ENCODE measurements at places on chromosomes 5 and 9.

GRCh38 chr5:123512611-123513461 lies 859 bp downstream of the CSNK1G3 start:
- DNase-seq = peak; percentile 36

- peak; percentile 14 for DNase-seq
Observed at GRCh38 chr5:93622240-93622885, 39.3 kb downstream of the NR2F1 start.

DNA sequence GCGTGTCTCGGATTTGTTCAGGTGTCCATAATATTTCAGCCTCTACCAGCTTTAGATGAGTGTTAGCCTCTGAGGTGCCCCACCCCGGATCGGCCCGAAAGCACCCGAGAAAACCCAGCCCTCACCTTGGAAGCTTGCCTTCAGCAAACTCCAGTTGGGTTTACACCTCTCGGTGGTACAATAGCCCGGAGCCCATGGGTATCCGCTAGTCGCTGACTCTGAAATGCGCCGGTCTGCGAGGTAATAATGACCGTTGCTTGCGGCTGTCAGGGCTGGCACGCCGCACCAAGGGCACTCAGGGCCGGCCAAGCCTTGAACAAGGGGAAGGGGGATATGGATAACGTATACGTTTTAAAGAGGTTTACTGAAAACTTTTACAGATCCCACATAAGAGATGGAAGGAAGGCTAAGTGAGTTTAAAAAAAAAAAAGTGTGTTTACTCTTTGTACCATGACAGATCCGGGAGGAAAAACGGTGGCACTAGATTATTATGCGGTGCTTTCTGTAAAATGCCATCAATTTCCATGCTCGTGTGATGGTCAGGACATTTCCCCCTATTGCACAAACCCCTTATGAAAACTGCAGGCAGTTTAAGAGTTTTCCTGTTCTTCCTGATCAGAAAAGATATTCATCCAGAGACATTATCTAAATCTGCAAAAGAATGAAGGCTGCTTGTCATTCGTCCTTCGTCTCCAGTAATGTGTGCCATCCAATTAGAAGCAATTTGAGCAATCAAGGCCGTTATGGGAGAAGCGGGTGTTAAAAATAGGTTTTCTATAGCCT lies 124.2 kb downstream of the TMEM161B start:
- no peak for DNase-seq

DNA sequence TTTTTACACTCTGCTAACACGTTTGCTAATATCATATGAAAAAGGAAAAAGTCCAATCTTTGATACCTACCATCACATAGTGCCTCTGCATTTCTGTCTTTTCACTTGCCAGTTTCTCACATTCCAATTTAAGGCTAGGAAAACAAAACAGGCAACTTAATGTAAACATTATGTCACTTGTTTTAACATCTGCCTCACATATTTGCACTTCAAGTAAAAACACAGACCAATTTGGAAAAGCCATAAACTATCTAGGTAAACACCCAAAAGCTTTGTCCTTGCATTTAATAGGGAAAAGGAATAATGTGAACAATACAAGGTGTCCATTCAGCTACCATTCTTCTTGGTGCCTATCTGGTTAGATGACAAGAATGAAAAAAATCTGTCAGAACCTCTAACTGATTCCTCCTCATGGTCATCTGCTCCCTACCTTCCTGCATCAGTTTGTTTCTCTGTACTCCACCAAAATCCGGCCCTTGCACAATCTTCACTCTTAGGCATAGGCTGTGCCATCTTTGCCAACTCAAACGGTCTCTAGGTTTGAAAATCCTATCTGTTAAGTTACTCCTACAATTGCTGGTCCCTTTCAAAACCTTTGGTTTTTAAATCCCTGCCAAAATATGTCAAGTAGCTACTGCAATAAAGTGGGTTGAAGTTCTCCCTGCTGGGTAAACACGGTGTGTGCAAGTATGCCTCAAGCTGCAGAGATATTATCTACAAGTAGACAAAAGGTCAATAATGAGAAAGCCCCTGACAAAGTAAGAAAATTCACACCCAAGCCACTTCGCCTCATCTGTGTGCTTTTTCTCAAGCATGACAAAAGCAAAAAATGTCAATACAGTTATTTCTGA lies 3.4 kb downstream of the TLE1 start:
- peak; percentile 11 for DNase-seq

GRCh38 chr5:17275289-17276158 lies 58.1 kb downstream of the BASP1 start:
- DNase-seq = no peak

DNA sequence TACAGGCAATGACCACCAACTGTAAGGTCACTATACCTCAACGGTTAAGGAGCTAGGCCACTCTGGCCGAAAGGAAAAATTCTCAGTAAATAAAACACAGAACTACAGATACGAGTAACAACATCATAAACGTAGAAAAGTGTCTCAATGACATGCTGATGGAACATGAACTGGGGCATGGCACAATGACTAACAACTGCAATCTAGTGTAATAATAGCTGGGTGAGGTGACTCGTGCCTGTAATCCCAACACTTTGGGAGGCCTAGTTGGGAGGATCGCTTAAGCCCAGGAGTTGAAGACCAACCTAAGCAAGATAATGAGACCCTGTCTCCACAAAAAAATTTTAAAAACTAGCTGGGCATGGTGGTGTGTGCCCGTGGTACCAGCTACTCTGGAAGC lies 9.8 kb upstream of the RAPGEF6 start:
- peak; percentile 20 for DNase-seq

DNA sequence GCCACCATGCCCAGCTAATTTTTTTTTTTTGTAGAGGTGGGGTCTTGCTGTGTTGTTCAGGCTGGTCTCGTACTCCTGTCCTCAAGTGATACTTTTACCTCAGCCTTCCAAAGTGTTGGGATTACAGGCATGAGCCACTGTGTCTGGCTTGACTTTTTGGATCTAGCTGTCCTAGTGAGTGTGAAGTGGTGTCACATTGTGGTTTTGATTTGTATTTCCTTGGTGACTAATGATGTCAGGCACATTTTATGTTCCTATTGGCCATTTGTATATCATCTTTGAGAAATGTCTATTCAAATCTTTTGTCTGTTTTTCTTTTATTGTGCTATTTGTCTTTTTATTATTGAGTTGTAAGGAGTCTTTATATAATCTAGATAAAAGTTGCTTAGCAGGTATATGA lies 53.5 kb upstream of the MCCC2 start:
- peak; percentile 68 for DNase-seq

DNA sequence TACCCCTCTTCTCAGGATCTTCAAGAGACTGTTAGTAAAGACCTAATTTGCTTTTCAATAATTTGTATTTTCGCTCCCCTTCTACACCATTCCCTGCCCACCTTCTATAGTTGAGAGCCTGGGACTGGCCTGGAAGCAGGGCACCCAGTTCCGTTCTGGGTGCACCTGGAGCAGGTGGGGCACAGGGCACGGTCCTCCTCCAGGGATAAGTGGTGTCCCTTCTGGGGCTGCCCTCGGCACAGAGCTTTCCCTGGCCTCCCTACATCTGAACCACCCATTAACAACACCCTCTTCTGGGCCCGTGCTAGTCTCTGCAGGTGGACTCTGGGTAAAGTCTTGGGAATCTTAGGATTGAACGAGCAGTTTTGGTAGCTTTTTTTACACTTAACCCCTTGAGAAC lies 92.8 kb upstream of the PANK3 start:
- no peak for DNase-seq

DNA sequence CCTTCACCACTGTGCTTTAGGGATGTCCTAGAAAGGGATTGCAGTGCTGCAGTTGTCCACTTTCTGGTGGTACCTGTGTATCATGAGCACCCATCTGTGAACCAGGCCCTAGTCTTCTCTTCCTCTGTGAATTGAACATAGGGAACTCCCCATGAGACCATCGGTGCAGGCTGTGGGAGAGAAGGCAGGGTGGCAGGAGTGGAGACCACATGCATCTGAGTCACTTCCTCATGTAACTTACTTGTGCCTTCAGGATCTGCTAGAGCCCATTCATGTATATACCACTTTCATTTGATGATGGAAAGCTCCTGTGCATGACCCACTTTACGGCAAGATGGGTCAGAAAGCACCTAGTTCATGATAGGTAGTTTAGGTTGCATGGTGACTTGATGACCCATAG lies 478.1 kb upstream of the CDH9 start:
- DNase-seq = no peak

GRCh38 chr5:83764101-83764500 lies 43.4 kb upstream of the HAPLN1 start:
- DNase-seq = no peak

- no peak for DNase-seq
Observed at GRCh38 chr9:761176-761792, 80.2 kb upstream of the DMRT1 start.

- DNase-seq = no peak
Observed at GRCh38 chr9:69471433-69471832, 146.4 kb downstream of the ENTREP1 start.

DNA sequence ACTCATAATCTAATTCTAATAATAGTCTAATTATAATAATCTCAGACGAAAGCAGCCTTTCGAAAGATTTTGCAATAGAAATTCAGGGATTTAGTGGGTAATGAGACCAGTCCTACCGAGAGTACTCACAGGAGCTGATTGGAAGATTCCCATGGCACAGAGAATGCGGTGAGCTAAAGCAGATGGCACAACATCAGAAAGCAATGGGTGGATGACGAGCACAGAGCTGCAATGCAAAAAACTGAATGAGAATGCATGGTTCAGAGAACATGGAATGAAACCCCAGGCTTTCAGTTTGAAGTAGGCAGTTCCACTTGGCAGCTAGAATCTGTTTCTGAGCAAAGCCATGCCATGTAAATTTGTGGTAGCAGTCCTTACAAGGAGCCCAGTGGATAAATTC lies 78.2 kb upstream of the SPINK5 start:
- DNase-seq = no peak

- no peak for DNase-seq
Observed at GRCh38 chr9:79555474-79556089, 16.2 kb upstream of the TLE4 start.

- no peak for DNase-seq
Observed at GRCh38 chr5:124889486-124889825, 143.0 kb upstream of the ZNF608 start.

DNA sequence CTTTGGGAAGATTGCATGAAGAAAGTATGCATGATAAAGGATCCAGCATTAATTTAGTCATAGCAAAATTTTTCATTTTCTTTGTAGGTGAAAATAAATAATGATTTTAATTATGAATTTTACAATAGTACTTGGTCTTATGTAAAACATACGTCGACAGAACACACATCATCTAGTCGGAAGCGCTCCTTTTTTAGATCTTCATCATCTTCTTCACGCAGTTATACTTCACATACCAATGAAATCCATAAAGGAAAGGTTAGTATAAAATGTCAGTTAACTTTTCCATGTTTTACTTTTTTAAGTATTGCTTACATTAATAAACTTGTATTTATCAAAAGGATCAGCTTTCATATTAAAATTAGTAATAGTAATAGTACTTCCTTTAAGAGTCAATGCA lies 35.8 kb downstream of the C7 start:
- no peak for DNase-seq

DNA sequence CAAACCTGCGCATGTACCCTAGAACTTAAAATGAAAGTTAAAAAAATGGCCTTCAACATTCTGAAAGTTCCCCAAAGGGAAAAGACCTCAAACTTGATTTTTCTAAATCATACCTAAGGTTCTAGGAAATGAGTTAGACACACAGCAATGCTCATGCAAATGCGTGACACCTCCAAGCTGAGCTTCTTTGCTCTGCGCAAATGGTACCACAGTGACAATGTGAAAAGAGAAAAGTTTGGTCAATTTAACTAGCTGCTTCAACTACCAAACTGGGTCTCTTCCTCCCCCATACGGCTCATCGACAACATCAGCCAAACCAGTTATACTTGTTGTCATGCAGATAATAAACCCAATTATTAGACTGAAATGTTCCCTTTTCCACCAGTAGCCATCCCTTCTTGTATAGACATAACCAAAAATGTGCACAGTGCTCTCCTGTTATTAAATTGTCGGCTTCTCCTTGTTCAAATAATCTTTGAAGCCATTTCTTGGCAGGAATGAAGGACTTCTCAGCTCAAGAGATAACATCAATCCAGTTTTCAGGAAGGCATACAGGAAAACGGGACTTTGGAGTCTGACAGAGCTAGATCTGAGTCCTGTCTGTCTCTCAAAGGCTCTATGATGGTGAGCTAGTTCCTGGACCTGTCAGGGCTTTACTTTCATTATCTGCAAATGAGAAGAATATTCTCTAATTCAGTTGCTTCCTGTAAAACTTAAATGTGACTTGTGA lies 185.6 kb upstream of the NR3C1 start:
- DNase-seq = no peak

DNA sequence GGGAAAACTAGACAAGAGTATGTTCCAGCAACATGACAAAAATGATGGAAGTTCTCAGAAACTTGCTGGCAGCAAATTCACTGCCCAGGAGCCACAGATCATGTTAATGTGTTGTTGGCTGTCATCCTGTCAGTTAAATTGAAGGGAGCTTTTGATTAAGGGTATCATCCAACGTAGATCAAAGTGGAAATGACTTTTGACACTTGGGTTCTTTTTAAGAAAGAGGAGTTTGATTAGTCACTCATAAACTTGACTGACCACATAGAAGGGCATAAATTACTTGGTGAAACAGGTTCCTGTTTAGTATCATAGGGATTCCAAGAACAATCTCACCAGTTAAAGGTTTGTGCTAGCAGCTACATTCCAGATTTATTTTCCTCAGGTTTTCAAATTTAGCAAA lies 288.7 kb downstream of the CSNK1G3 start:
- no peak for DNase-seq

GRCh38 chr5:77145666-77146065 lies 58.6 kb upstream of the ZBED3 start:
- DNase-seq = peak; percentile 39

- peak; percentile 100 for DNase-seq
Observed at GRCh38 chr9:129776938-129777768, 24.3 kb upstream of the PTGES start.

All from inflammatory macrophage treated with lipopolysaccharide for 4 hours (primary cell).